ENCODE measurements at places on chromosomes 6 and 20.

DNA sequence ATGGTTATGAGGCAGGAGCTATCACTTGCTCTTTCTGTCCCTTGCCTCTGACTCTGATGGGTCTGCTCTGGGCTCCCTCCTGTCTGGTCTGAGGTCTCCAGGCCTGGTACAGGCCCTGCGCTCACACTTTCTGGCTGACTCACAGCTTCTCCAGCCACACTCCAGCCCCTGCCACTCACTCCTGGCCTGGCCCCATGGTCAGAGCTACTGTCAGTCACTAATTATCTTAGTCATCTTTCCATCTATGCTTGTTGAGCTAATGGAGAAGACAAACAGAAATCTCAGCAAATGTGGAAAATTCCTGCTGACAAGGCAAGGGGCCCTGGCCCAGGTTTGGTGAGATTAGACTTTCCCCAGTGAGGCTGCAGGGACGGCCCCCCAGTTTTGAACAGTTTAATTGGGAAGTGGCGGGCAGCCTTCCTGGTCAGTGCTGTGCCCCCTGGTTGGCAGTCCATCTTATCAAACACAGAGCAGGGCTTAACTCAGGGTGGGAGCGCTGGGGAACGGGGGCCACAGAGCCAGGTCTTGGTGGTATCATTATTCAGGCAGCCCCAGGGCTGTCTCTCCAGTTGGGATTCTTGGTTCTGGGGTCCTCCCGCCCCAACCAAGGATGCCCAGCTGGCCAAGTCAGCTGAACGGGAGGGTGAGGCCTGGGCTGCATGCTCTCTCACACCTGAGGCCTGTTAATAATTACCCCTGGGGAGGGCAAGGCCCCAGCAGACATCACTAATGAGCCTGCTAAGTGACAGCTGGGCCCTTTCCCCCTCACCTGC, 63.4 kb downstream of the VEGFA start:
- DNase-seq = no peak

- no peak for DNase-seq
These were observed 81.8 kb downstream of the FYN start for GRCh38 chr6:111791415-111791814.

DNA sequence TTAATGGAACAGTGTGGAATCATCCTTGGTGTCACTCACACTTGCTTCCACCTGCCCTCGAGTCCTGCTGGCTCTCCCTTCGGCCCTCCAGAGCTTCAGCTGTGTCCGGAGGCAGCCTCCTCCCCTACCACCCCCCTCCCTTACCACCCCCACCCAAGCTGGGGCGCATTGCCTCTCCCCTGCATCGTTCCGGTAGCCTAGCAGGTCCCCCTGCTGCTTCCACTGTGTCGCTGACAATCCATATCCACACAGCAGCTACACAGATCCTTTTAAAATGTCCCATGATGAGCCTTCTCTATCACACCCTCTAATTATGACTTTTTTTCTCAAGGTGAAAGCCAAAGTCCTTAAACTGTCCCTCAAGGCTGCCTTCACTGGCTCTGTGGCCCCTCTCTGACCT, 117.6 kb downstream of the TIAM2 start:
- no peak for DNase-seq

DNA sequence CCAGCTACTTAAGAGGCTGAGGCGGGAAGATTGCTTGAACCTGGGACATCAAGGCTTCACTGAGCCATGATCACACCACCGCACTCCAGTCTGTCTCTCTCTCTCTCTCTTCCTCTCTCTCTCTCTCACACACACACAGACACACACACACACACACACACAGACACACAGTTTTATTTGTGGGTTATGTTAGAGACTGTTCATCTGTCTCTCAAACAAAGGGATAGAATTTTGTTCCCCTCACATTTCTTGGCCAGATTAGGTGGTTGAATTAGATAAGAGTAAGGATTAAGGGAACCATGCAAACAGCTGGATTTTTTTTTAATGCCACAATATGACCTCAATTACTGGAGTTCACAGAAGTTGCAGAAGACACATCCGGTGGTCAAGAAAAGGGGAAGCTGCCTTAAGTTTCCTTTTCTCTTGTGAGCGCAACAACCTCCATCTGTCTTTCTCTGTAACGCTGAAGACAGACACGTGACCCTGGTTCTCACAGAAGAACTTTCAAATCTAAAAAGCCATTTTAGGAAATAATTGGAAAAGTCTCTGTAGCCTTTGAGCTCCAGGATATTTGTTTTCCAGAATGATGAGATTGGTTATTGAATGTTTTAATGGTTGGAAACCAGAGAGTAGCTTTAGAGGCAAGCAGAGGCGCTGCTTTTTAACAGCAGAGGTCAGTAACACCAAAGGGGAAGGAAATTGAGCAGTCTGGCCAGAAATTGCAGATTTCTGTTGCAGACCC, 32.9 kb upstream of the LGSN start:
- no peak for DNase-seq

- no peak for DNase-seq
These were observed 10.5 kb upstream of the TOX2 start for GRCh38 chr20:43903953-43904826.

DNA sequence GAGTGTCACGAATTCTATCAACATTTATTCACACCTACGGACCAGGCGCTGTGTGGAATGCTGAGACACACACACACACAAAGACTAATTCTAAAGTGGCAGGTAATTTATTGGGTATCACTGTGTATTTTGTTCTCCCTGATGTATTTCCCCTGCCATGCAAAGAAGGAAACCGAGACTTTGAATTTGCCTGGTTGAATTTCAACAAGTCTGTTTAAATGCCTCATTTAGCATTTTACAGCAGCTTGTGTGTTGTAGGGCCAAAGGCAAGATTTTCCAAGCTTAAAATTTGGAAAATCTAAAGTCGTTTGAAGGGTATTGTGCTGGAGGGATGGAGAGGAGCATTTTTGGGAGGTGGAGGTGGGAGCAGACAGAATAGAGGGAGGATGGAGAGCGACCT, 274.4 kb upstream of the ZFP64 start:
- no peak for DNase-seq

DNA sequence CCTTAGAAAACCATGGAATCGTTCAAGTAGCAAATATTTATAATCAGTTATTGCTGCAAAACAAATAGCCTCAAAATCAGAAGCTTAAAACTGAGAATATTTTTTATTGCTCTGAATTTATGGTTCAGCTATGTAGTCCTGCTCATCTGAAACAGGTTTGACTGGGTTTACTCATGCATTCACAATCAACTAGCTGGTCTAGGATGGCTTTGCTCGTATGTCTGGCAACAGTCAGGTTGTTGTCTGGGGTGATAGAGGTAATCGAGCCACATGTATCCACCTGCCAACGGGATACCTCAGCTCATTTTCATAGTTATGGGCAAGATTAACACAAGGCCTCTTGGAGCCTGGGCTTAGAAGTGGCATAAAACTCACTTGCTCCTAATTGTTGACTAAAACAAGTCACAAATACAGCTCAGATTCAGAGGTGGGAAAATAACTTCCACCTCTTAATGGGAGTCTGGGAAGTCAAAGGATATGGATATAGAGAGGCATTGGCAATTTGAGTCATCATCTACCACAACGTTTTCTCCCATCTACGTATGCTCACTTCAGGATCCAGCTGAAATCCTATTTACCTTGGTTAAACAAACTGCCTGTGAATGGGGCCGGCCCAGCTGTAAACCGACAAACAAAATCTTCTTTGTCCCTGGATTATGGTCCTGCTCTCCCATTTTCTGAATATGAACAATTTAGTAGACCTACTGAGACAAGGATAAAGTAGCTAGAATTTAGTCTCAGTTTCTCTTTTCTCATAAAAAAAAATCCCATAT, 54.5 kb upstream of the TENT5A start:
- no peak for DNase-seq

GRCh38 chr6:105880030-105880492, 206.1 kb upstream of the PRDM1 start:
- DNase-seq = no peak

- no peak for DNase-seq
These were observed 117.5 kb downstream of the GMPR start for GRCh38 chr6:16355699-16356446.

GRCh38 chr6:127031511-127031910, 87.0 kb upstream of the RSPO3 start:
- DNase-seq = no peak

GRCh38 chr6:71268735-71269437, 19.7 kb upstream of the OGFRL1 start:
- no peak for DNase-seq

- no peak for DNase-seq
These were observed 673.6 kb downstream of the CD109 start for GRCh38 chr6:74369556-74369993.

Measured in cortex of kidney (tissue), 1 donor.